ENCODE measurements at places on chromosomes 5 and 9. TPM values are rescaled to one million over a fixed set of nuclear protein-coding genes. Genes with fewer than 3 reads are reported as not detected.

DNA sequence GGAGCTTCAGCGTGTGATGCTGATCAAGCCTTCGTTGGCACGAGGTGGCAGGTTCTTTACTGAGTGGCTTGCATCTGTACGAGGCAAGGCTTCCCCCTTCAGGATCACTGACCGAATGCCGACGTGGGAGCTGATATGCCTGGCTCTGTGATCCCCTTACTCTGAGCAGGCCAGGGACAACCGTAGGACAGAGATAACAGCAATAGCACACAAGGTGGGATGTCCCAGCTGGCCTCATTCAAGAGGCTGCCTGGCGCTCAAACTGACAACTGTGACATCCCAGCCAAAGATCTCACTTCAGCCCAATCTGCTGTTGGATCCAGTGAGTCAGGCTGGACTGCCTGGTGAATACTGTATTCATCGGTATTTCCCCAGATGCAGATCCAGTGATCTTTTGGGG is 199.4 kb upstream of the PANK3 start:
- no peak for DNase-seq

DNA sequence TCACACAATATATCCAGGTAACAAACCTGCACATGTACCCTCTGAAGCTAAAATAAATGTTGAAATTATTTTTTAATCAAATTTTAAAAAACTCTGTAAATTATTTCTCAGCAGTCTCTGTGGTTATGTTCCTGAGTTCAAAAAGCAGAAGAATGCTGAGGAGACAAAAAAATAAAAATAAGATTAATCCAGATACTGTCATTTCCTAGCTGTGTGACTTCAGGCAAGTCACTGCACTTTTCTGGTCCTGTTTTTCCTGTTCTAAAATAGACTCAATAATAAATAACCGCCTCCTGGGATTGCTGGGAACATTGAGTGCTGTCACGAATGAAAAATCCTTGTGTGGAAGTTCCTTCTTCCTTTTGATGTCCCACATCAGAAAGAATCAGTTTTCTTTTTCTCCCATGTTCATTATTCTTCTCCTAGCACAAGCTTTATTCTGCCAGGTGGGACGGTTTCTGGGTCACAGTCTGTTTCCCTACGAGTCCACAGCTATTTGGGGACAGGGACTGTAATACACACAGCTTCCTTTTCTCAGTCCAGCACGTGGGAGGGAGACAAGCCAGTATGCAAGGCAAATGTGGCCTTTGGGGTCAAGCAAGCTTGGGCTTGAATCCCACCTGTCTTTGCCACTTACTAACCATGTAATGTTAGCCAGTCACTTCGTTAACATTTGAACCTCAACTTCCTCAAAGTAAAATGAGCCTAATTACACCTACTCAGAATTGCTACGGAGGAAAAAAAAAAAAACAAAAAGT is 156.9 kb downstream of the TRIM32 start:
- no peak for DNase-seq

The SOHLH1 gene
- total RNA-seq = not detected

The SOX30 gene
- total RNA-seq = 0.12 TPM

The PCDHB13 gene
- total RNA-seq = 3.2 TPM

Measured in upper lobe of right lung (tissue), 1 donor.